ENCODE measurements at places on chromosomes 13 and 19.

GRCh38 chr13:39740761-39741160 lies 85.3 kb downstream of the COG6 start:
- DNase-seq = no peak

DNA sequence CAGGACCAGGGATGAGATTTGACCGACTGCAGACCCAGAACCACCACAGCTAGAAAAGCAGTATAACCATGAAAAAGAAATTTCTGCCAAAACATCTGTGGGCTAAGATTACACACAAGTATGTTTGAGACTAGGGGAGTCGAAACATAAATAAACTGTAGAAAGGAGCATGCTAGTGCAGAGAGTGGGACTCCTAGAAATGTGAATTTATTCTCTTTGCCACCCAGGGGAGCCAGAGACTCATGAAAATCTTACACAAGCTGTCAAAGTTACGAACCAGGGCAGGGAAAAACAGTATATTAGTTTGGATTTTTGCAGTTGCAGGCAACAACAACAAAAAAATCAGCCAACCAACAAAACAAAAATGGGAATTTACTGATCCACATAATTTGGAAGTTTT lies 12.3 kb upstream of the HSPH1 start:
- DNase-seq = no peak

DNA sequence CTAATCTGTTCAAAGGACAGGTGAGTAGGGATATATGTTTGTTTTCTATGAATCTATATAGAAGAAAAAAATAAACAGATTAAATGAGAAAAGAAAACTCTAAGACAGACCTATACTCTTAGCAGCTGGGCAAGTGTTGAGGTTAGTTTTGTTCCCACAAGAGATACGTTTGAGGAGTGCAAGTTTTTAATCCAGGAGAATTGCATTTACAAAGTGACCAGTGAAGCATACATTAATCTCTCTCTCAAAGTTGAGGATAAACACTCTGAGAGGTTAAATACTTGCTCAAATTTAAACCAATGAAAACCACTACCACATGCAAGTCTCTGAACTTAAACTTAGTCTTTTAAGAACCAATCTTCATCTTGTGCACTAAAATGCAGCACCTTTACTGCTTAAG lies 930.5 kb upstream of the MIR17HG start:
- DNase-seq = no peak

GRCh38 chr19:55676383-55676782 lies 1.4 kb downstream of the EPN1 start:
- no peak for DNase-seq

DNA sequence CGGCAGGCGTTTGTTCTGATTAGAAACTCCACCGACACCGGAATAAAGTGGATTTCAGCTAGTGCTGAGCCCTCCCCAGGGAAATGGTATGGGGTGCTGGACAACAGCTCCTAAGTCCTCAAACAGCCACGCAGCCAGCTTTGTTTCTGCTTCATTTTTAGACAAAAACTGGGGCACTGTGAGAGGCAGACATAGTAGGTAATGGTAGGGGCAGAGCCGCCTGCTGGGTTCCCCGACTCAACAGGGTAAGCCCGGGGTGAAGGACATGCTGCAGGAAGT lies 39.7 kb downstream of the CARS2 start:
- no peak for DNase-seq

DNA sequence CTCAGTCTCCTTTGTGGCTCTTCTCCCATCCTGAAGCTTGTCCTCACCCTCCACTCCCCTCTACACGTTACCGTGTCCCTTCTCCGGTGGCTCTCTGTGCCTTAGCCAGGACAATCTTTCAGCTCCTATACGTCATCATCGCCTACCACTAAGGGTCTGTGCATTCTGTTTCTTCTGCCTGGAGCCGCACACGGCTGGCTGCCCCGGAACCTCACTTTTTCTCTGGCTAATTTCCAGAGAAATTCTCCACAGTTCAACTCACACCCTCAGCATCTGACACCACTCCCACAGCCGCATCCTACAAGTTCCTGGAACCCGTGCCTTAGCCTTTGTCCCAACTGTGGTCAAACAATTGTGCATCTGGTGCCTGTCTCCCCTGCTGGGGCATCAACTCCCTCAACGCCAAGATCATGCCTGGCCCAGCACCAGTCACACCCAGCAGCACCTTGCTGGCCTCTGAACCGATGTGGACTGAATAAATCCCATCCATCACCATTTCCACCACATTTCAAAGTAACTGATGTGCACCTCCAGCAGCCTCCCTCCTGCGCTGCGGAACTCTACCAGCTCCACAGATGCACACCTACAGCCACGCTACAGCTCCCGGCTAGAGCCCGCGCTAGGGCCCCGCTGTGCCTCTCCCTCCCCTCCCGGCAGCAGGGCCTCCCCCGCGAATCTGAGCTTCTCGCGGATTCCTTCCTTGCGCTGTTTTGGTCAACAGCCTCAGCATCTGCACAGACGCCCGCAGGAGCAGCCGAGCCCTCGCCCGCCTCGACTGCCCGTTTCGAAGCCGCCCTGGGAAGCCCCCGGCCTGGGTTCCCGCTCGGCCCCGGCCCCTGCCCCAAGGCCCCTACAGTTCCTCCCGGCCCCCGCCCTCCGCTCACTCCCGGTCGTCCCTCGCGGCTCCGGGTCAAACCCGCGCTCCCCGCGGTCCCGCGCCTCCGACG lies 689 bp downstream of the DCUN1D2 start:
- peak; percentile 61 for DNase-seq

DNA sequence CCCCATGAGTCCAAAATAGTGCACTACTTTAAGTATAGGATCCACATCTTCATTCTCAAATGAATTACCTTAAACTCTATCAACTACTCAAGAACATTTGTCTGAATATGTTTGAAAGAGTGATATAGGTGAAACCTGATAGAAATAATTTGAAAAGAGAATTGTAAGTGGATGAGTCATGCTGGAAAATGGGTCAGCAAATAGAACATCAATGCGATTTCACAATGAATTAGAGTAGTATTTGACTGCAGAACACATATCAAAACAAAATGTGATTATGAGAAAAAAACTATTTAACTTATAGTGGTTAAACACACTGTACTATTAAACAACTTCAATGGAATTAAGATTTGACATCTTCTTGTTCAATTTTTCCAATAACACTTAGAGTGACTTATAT lies 300.6 kb upstream of the KLHL1 start:
- DNase-seq = no peak

DNA sequence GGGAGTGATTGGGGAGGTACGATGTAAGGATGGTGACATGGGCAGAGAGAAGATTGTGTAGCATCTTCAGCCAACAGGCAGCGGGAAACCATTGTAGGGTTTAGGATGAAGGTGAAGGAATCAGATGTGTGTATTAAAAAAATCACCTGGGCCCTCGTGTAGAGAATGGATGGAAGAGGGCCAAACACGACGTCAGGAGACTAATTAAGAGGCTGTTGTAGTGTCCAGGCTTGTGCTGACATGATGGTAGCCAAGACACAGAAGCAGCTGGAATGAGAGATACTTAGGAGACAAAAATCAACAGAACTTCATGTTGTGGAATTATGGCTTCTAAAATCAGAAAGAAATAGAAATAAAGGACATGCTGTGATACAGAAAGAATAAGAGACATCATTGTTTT lies 41.2 kb upstream of the ARGLU1 start:
- no peak for DNase-seq

GRCh38 chr13:50359041-50359367 lies 343.8 kb downstream of the KCNRG start:
- DNase-seq = no peak

DNA sequence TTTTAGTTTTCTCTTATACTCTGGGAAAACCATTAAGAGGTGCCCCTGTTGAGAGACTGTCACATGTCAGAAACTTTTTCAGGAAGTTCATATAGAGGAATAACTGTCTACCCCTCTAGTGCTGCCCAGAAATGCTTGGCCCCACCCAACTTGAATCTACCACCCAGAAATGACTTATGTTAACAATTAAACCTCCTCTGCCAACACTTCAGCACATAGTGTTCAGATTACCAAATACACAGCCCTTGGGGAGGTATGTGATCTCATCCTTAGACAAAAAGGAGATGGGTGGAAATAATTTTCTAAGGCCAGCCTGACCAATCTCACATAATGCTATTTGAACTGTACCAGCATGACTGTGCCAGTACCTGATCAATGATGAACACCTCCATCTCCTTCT lies 35.6 kb downstream of the CCDC169 start:
- no peak for DNase-seq

DNA sequence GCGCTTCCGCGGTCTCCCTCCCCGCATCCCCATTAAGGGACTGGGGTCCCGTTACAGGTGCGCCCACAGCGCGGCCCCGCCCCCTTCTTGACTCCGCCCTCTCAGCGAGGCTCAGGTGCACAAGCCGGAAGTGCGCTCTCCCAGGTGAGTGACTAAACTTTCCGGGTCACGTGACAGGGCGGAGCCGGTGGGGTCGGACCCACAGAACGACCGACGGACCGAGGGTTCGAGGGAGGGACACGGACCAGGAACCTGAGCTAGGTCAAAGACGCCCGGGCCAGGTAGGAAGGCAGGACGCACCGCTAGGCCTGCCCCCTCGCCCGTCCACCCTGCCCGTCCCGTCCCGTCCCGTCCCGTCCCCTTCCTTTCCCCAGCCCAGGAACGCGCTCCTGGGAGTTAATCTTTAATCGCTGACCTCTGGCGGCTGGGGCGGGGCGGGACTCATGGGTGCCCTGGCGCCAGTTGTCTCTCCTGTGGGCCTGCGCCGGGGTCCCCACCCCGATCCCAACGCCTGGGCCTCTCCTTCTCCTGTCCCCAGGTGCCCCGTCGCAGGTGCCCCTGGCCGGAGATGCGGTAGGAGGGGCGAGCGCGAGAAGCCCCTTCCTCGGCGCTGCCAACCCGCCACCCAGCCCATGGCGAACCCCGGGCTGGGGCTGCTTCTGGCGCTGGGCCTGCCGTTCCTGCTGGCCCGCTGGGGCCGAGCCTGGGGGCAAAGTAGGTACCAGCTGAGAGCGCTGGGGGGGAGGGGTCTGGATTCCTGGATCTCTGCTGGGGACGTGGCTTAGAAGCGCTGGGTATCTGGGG lies at the start of gene CRB3:
CRB3 (plus strand) TSS at position 202 of the 804 bp plus-strand sequence; CDS start at position 633, 431 bp downstream.
- peak; percentile 40 for DNase-seq

GRCh38 chr19:41426952-41427646 lies at the start of gene B3GNT8:
B3GNT8 (minus strand) TSS chr19:41427374; CDS start chr19:41426778, 596 bp downstream.
- peak; percentile 28 for DNase-seq

Data from NCI-H526 treated with DMSO at 0.1 percent for 48 hours (cell line).